GM23248 (cell line): ENCODE measurements at places on chromosomes 7 and 10.

DNA sequence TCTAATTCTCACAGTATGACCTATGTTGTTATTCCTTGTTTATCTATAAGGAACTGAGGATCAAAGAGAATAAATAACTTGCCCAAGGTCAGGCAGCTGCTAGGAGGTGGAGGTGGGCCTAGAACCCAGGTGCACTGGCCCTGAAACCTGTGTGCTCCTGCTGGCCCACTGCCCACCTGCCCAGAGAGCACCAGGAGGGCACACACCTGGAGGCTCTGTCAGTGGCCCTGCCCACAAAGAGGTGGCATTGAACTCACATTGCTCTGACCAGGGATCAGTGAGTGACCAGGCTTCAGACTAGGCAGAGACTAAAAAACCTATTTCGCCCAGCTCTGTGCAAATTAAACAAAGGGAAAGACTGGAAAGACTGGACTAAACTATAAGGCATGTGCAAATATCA, 210.6 kb downstream of the TNS3 start:
- no peak for DNase-seq

DNA sequence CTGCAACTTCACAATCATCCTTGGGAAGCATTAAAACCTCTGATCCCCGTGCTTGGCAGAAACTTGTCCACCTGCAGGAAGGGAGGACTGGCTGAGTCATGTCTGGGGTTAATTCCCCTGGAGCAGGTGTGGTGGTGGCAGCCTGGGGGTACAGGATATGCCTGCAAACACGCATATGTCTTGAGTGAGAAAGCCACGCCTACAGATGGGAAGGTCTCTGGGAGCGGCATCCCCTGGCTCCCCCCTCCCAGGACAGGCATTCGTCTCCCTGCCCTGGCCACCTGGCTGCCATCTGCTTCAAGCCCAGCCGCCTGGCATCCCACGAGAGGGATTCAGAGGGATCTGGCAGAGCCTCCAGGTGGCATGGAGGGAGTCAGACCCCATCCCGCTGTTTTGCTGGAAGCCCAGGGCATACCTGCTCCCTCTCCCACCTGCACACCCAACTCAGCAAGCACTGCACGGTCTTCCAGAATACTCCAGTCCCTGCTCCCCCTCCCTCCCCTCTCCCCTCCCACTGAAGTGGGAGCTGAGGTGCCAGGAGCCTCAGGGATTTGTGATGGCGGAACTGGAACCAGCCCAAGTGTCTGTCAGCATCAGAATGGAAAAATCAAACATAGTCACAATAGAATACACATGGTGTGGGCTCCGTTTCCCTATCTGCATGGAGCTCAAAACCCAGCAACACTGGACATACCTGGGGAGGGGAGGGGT, 61.0 kb downstream of the CAMK2B start:
- DNase-seq = no peak

GRCh38 chr10:44378626-44379025, 6.3 kb downstream of the CXCL12 start:
- DNase-seq = no peak

DNA sequence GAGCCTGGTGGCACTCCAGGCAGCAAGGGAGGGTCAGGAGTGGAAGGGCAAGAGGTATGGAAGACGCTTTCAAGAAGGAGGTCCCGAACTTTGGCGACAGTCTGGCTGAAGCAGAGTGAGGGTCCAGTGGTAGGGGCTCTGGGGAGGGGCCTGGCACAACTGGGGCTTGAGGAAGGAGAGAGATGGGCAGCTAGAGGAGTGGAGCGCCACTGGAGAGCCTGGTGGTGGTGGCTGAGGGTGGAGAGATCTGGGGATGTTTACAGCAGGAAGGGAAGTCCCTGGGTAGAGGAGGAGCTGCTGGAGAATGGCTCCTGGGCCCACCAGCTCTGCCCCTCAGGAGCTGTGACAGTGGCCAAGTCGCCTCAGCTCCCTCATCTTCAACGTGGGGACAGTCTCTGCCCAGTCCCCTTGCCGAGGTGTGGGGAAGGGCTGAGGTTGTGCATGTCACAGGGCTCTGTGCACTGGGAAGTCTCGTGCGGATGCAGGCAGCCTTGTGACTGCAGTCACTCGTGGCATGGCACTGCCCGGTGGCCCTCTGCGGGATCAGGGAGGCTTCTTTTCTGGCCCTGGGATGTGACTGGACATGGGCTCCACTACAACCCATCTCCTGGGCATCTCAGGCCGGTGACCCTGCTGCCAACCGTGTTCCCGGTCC, 18.5 kb downstream of the UBTD1 start:
- no peak for DNase-seq

- peak; percentile 21 for DNase-seq
Measured at GRCh38 chr7:46115410-46115809, 194.3 kb upstream of the IGFBP3 start.

GRCh38 chr10:51640120-51640819, 59.1 kb downstream of the CSTF2T start:
- DNase-seq = no peak

DNA sequence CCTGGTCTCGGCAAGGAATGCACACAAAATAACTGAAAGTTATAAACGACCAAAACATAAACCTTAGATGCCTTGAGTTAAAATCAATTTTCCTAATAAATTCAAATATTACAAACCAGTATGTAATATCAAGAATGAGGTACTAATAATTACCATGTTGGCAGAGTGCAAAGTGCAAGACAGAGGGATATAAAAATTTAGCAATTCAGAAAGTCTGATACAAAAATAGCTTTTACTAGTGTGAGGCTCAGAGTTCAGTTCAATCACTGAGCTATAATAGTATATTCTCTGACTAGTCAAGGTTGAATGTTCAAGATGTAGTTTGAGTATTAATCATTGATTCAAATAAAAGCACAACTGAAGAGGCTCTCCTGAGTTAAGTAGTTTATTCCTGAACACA, 4.8 kb upstream of the AUTS2 start:
- DNase-seq = no peak

- peak; percentile 80 for DNase-seq
Measured at GRCh38 chr7:120857588-120858573, at the start of gene TSPAN12. TSS of gene TSPAN12 (minus strand) at chr7:120858144. CDS start at chr7:120856763, 1,381 bp downstream.

GRCh38 chr10:5949009-5949759, 28.2 kb downstream of the IL15RA start:
- peak; percentile 76 for DNase-seq

DNA sequence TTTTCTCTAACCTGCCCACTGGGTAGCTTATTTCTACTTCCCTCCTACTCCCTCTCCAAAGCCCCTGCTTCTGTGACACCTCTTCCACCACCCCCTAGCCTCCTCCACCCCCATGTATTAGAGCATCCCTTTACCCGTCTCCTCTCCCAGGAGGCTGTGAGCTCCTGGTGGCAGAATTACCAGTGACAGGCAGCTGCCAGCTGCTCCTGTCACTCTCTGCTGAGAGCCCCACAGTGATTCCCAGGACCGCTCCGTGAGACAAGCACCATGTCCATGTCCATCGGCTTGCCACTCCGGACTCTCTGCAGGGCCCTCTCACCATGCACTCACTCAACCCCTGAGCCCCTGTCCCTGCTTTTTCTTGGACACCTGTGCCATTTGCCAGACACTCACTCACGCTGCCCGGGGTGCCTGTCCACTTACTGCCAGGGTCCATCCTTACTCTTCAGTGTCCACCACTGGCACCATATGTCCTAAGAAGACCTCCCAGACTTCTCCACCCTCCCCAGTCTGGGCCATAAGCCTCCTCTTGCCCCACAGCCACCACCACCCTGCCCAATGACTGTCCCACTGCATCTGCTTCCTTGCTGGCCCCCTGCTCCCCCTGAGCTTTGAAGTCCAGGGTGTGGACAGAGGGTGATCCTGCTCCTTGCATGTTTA, 9.8 kb downstream of the WDFY4 start:
- no peak for DNase-seq

GRCh38 chr7:38276096-38276877, 2.9 kb upstream of the TARP start:
- no peak for DNase-seq

GRCh38 chr10:43044961-43045621, 31.8 kb upstream of the RET start:
- no peak for DNase-seq

GRCh38 chr7:141654551-141654950, 47.4 kb downstream of the DENND11 start:
- DNase-seq = peak; percentile 78

DNA sequence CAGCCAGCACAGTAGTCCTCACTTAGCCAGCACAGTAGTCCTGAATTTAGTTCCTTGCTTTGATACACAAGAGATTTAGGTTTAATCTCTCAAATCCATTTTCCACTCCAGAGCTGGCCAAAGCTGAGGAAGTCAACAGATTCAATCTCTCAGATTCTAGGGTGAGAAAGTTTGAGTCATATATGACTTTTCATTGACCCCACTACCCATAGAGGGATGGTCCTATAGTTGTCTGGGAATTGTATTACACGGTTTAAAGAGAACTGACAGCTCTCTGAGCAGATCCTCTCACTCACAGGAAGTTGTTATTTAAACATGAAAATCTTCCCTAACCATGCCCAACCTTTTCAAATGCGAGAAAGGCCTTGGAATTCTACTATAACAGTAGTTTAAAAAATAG, 641.8 kb upstream of the SEMA3D start:
- no peak for DNase-seq

GRCh38 chr7:73741600-73741999, 3.0 kb upstream of the ABHD11 start:
- DNase-seq = no peak

GRCh38 chr7:12178317-12178716, 32.8 kb upstream of the TMEM106B start:
- no peak for DNase-seq

DNA sequence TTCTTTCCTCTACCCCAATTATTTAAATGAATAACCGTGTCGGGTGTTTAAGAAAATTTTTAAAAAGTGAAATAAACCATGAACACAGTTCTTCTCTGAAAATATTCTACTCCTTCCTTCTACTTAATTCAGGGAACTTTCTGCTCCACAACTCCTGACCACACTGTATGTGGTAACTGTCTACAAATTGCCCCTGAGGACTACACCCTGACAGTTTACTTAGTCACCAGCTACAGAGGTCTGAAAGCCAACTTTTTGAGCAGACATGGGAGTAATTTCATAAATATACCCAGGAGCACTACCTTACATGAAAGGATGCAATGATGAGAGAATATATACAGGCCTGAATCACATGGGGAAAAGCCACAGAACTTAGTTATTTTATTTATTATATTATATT, 523.2 kb upstream of the SORCS1 start:
- peak; percentile 74 for DNase-seq

GRCh38 chr10:94409021-94409657, 6.8 kb downstream of the TBC1D12 start:
- DNase-seq = no peak

- DNase-seq = no peak
Measured at GRCh38 chr10:9068003-9068402, 1013.5 kb downstream of the GATA3 start.

- DNase-seq = peak; percentile 3
Measured at GRCh38 chr10:64486149-64486548, 964.9 kb downstream of the REEP3 start.

DNA sequence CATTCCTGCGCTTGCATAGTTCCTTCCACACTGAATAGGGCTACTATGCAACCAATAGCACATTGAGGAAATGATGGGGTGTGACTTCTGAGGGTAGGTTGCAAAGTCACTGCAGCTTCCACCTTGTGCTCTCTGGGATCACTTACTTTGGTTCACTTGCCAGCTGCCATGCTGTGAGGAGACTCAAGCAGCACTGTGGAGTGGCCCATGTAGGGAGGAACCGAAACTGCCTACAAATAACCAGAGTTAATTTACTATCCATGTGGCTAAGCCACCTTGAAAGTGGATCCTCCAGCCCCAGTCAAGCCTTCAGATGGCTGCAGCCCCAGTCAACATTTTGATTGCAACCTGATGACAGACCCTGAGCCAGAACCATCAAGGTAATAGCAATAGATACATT, 64.3 kb downstream of the FAM204A start:
- DNase-seq = no peak

GRCh38 chr10:25902002-25902401, 32.0 kb upstream of the MYO3A start:
- DNase-seq = no peak

DNA sequence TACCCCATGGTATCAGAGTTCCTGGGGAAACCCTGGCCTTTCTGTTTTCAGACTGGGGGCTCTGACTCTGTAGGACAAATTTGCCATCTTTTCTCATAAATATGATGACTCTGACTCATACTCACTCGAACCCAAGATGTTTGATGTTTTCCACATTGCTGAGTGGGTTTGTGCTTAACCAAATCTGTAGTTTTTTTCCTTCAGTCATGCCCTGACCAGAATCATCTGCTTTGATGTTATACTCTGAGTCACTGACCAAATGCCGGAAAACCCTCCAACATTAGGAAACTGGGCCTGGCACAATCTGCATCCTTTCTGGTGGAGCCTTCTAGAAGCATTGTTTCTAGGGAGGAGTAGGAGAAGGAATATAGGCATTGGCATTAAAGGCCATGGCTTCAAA, 118.7 kb downstream of the C10orf105 start:
- peak; percentile 94 for DNase-seq

- peak; percentile 52 for DNase-seq
Measured at GRCh38 chr10:75117995-75118394, 6.5 kb downstream of the SAMD8 start.

- no peak for DNase-seq
Measured at GRCh38 chr10:65952086-65952485, 973.8 kb upstream of the LRRTM3 start.

DNA sequence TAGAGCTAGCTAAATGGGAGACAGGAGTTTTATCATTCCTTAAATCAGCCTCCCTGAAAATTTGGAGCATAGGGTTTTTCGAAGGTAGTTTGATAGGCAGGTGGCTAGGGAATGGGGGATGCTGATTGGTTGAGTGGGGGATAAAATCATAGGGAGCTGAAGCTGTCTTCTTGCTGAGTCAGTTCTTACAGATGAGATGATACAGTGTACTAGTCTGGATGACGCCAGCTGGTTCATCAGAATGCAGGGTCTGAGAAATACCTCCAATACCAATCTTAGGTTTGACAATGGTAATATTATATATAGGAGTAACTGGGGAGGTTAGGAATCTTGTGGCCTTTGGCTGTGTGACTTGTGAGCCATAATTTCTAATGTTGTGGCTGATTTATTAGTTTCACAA, 271.2 kb downstream of the SUGCT start:
- no peak for DNase-seq

- DNase-seq = peak; percentile 30
Measured at GRCh38 chr7:7159063-7159658, 23.2 kb upstream of the C1GALT1 start.

- DNase-seq = peak; percentile 78
Measured at GRCh38 chr7:16657656-16658279, 11.8 kb downstream of the BZW2 start.

- DNase-seq = no peak
Measured at GRCh38 chr7:146831875-146832274, 715.3 kb downstream of the CNTNAP2 start.

DNA sequence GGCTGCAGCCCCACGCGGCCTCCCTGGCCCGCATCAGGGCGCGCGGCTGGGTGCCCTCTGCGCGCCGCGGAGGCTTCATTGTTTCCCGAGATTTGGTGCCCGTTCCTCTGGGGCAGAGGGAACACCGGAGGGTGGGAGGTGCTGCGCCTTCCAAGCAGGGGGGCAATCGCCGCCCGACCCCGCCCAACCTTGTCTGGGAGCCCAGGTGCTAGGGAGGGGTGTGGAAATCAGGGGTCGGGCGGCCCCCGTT, 1.0 kb upstream of the NRP1 start:
- peak; percentile 69 for DNase-seq
